ENCODE measurements at places on chromosomes 7 and 10.

GRCh38 chr10:130109796-130110245 lies 809 bp downstream of the C10orf143 start:
- peak; percentile 64 for DNase-seq

DNA sequence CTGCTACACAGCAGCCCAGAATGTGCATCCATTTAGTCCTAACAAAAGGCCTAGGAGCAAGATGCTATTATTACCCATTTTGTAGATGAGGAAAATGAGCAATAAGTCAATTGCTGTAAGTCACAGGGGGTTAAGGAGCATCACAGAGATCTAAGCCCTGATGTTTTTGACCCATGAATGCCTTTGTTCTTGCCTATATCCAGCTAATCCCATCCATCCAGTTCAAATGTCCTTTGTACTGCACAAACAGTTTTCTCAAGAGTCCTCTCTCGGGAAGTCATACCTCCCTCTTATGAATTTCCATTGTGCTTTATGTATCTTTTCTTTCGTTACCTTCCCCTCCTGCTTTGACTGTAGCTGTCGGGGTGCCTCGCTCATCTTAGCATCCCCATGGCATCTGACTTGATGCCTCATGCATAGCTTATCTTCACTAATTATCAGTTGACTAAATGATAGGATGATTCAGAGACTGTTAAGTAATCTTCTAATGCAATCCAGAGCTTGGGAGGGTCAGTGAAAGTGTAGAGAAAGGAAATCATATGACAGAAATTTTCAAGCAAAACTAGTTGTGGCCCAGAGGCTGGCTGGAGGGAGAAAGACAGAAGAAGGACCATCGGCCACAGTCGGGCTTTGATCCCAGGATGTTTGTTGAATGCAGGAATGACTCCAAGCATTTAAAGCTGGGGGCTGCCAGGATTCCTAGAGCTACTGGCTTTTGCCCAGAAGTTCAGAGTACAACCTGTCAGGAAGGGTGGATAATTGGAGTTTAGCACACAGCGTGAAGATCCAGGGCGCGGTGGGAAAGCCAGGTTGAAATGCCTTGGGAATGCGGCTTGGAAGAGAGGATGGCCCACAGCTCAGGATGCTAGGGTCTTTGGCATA lies 23.5 kb downstream of the BLVRA start:
- DNase-seq = no peak

DNA sequence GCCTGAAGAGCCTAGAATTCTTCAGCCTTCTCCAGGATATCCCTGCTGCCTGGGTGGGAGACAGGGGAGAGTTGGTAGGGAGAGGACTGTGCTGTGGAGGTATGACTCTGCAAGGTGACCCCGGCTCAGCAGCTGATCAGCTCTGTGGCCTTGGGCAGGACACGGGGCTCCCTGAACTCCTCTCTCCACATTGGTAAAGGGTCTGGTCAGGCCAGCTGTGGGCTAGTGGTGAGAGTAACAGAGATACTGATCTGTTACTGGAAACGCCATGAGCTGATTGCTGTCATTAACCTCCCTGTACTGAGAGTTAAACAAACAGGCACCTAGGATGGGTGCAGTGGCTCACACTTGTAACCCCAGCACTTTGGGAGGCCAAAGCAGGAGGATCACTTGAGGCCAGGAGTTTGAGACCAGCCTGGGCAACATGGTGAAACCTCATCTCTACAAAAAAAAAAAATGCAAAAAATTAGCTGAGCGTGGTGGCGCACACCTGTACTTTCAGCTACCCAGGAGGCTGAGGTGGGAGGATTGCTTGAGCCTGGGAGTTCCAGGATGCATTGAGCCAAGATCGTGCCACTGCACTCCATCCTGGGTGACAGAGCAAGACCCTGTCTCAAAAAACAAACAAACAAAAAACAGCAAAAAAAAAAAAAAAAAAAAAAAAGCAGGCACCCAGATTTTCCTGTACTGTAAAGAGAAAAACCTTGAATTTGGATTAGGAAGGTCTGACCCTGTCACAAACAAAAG lies 151.5 kb downstream of the CUX1 start:
- no peak for DNase-seq

DNA sequence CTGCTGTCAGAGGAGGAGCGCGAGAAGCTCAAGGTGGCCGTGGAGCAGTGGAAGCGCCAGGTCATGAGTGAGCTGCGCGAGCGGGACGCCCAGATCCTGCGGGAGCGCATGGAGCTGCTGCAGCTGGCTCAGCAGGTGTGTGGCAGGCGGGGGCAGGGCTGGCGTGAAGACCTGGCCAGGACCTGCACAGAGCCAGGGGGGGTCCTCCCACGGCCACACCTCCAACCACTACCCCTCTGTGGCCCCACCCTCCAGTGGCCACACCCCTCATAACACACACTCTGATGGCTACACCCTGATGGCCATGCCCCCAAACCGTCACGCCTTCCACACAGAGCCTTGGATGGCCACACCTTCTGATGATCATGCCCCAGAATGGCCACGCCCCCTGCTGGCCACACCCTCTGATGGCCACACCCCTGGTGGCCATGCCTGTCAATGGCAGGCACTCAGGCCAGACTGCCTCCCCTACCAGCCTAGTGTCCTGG lies 23.4 kb upstream of the DPYSL4 start:
- DNase-seq = peak; percentile 45

DNA sequence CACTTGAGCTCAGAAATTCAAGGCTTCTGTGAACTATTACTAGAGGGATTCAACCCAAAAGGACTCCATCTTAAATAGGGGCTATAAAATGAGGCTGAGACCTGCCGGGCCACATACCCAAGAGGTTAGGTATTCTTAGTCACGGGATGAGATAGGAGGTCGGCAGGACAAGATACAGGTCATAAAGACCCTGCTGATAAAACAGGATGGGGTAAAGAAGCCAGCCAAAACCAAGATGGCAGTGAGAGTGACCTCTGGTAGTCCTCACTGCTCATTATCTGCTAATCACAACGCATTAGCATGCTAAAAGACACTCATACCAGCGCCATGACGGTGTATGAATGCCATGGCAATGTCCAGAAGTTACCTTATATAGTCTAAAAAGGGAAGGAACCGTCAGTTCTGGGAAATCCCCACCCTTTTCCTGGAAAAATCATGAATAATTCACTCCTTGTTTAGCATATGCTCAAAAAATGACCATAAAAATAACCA lies 101.2 kb upstream of the TRIM24 start:
- no peak for DNase-seq

DNA sequence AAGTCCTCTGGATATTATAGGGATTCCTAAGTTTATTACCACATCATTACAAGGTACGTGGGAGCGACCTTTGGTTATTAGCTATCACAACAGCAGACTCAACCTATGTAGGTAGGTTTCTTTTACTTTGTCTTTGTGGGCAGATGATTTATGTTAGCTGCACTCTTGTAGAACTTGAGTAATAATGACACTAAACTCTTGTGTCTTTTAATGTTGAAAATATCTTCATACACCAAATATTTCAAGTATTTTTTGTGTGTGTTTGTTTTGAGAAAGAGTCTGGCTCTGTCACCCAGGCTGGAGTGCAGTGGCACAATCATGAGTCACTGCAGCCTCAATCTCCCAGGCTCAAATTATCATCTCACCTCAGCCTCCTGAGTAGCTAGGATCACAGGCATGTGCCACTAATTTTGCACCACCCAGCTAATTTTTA lies 19.2 kb upstream of the SUPV3L1 start:
- no peak for DNase-seq
